ENCODE measurements at places on chromosomes 6 and 20. TPM values are rescaled to one million over a fixed set of nuclear protein-coding genes. Genes with fewer than 3 reads are reported as not detected.

MRPL2 gene
- polyA plus RNA-seq, result 40.0 TPM

TAB2 gene
- polyA plus RNA-seq, result 59.4 TPM

KCNQ5 gene
- 0.58 TPM for polyA plus RNA-seq

MYH7B gene
- 77.4 TPM for polyA plus RNA-seq

CDC40 gene
- polyA plus RNA-seq, result 17.1 TPM

LINC00237 gene
- polyA plus RNA-seq, result not detected

All from muscle of back (tissue), 13 donors.